ENCODE measurements at places on chromosomes 3 and 15. TPM values are rescaled to one million over a fixed set of nuclear protein-coding genes. Genes with fewer than 3 reads are reported as not detected.

DNA sequence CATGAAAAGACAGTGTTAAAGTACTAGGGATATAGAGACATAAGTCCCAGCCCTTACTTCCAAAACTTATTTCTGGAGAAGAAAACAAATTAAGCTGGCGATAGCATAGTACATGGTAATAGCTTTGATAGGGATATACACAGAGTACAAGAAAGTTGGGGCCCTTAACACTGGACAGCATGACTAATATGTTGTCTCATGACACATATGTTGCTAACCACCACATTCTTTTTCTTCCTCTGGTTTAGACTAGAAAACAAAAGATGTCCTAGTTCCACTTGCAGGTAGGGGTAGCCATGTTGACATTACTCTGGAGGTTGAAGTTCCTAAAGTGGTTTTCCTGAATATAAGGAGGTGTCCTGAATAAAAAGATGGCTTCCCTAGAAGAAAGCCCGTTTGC lies 75.3 kb downstream of the RFX7 start:
- no peak overlapping the region for H3K4me3 ChIP-seq
- H3K27me3 ChIP-seq, result no peaks in the 10 kb centered on the region
- no peaks in the 10 kb centered on the region for H3K36me3 ChIP-seq
- H3K27ac ChIP-seq, result no peak overlapping the region
- no peak for DNase-seq

GRCh38 chr3:143529018-143529478 lies 319.2 kb downstream of the SLC9A9 start:
- H3K27me3 ChIP-seq, result no peaks in the 10 kb centered on the region
- no peaks in the 10 kb centered on the region for H3K4me1 ChIP-seq
- no peak overlapping the region for H3K27ac ChIP-seq
- no peak for DNase-seq

- no peak for DNase-seq
- H3K27me3 ChIP-seq, result no peaks in the 10 kb centered on the region
- no peak overlapping the region for H3K4me3 ChIP-seq
- H3K27ac ChIP-seq, result no peak overlapping the region
- no peaks in the 10 kb centered on the region for H3K36me3 ChIP-seq
Measured at GRCh38 chr15:81945014-81945615, 100.7 kb downstream of the MEX3B start.

DNA sequence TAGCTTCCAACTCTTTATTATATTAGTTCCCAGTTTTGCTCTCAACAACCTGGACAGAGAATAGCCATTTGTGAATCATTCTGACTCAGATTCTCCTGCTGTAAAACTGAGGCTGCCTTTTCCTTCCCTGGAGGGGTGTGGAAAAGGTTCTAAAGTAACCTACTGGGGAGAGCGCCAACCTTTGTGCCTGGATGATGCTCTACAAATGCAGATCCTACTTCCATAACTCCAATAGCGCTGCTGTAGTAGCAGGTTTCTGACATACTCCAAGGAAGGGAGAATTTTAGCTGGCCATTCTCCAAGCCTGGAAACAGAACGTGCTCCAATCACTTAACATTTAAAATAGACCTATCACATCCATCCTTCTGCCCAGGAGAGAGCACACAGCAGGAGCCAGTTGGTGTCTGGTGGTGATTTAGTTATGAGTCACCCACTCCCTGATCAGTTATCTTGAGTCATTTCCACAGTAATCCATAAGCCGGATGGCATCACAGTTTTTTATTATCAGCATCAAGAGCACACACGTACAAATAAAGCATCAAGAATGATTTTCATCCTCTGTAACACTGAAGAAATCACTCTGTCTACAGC lies 38.3 kb downstream of the MYH15 start:
- no peaks in the 10 kb centered on the region for H3K36me3 ChIP-seq
- no peaks in the 10 kb centered on the region for H3K27me3 ChIP-seq
- H3K4me1 ChIP-seq, result no peaks in the 10 kb centered on the region
- no peak overlapping the region for H3K4me3 ChIP-seq

- H3K4me3 ChIP-seq, result peak overlapping the region; percentile 35
- H3K36me3 ChIP-seq, result no peaks in the 10 kb centered on the region
- H3K27ac ChIP-seq, result peak overlapping the region; percentile 81
- peaks cover 42% of the 10 kb centered on the region for H3K4me1 ChIP-seq
- DNase-seq, result peak; percentile 94
Measured at GRCh38 chr3:194003114-194004057, 132.6 kb upstream of the HES1 start.

DNA sequence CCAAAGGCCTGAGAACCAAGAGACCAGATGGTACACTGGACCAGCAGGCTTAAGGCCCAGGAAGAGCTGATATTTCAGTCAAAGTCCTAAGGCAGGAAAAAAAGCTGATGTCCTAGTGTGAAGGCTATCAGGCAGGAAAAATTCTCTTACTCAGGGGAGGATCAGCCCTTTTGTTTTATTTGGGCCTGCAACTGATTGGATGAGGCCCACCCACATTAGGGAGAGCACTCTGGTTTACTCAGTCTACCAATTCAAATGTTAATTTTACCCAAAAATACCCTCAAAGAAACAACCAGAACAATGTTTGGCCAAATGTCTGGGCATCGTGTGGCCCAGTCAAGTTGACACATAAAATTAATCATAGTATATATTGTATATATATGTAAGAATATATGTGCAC lies 24.5 kb upstream of the MYRIP start:
- no peaks in the 10 kb centered on the region for H3K4me1 ChIP-seq
- H3K4me3 ChIP-seq, result no peak overlapping the region
- no peaks in the 10 kb centered on the region for H3K27me3 ChIP-seq
- no peaks in the 10 kb centered on the region for H3K36me3 ChIP-seq
- no peak overlapping the region for H3K27ac ChIP-seq

DNA sequence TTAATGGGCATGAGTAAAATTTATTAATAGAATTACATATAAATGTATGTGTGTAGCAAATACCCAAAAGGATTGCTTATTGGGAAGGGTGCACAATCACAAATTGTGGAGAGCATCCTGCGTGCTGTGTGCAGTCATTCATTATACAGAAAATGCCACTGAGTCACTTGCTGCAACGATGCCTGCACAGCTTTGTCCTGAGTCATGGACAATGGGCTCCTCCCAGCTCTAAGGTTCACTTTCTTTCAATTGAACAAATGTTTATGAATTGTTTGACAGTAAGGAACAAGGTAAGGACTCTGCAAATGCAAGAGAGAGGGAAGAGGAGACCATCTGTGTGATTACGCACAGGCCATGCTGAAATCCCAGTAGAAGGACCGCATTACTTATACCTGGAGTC lies 18.7 kb downstream of the CFAP161 start:
- no peaks in the 10 kb centered on the region for H3K4me1 ChIP-seq
- no peak for DNase-seq
- no peak overlapping the region for H3K4me3 ChIP-seq
- no peaks in the 10 kb centered on the region for H3K36me3 ChIP-seq
- H3K27ac ChIP-seq, result no peak overlapping the region

GRCh38 chr3:99845331-99845730 lies 27.7 kb downstream of the CMSS1 start:
- no peaks in the 10 kb centered on the region for H3K27me3 ChIP-seq
- H3K27ac ChIP-seq, result no peak overlapping the region
- H3K4me1 ChIP-seq, result peaks cover 12% of the 10 kb centered on the region
- no peak overlapping the region for H3K4me3 ChIP-seq

DNA sequence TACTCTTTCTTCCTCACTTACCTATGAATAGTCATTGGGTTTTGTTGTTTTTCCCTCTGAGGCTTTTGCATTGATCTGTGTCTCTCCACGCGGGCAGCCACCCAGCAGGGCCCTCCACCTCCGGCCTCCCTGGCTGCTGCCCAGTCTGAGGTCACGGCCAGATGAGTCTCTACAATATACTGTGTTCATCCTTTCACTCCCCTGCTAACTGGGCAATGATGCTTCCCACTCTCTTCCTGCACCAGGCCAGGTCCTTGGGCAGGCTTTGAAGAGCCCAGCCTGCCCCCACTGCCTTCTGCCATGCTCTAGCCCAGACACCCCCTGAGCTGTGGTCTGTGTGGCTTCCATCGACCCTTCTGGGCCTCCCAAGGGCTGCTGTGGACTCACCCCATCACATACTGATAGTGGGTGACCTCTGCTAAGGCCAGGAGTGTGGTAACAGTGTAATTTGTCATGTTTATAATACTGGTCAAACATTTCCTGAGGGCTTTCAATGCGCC lies 18.0 kb downstream of the PDIA5 start:
- H3K4me1 ChIP-seq, result peaks cover 53% of the 10 kb centered on the region
- H3K36me3 ChIP-seq, result peaks cover 1% of the 10 kb centered on the region
- DNase-seq, result no peak
- peak overlapping the region; percentile 29 for H3K27ac ChIP-seq
- no peak overlapping the region for H3K4me3 ChIP-seq

GRCh38 chr3:8458711-8459110 lies 42.9 kb upstream of the LMCD1 start:
- H3K4me1 ChIP-seq, result peaks cover 12% of the 10 kb centered on the region
- H3K27me3 ChIP-seq, result no peaks in the 10 kb centered on the region
- no peak overlapping the region for H3K27ac ChIP-seq
- no peak overlapping the region for H3K4me3 ChIP-seq

GRCh38 chr3:183306798-183307671 lies 54.0 kb downstream of the B3GNT5 start:
- peak; percentile 20 for DNase-seq
- H3K27me3 ChIP-seq, result no peaks in the 10 kb centered on the region
- no peak overlapping the region for H3K4me3 ChIP-seq

GRCh38 chr3:124758851-124759635 lies 28.8 kb downstream of the UMPS start:
- peaks cover 3% of the 10 kb centered on the region for H3K36me3 ChIP-seq
- no peak overlapping the region for H3K4me3 ChIP-seq
- H3K4me1 ChIP-seq, result peaks cover 9% of the 10 kb centered on the region

The C3orf85 gene
- total RNA-seq, result 0.81 TPM

The BDH1 gene
- 41.8 TPM for total RNA-seq

The IGSF10 gene
- 2.6 TPM for total RNA-seq

The ITIH1 gene
- not detected for total RNA-seq

The TRIM59 gene
- total RNA-seq, result 4.5 TPM

The ZDHHC19 gene
- total RNA-seq, result not detected

Data from Caco-2 (cell line).